CD4-positive, alpha-beta T cell treated with Interferon alpha-2 for 1 hour (primary cell): ENCODE measurements at places on chromosomes 3 and 15.

GRCh38 chr15:57198131-57198530, 178.2 kb upstream of the CGNL1 start:
- DNase-seq = no peak

DNA sequence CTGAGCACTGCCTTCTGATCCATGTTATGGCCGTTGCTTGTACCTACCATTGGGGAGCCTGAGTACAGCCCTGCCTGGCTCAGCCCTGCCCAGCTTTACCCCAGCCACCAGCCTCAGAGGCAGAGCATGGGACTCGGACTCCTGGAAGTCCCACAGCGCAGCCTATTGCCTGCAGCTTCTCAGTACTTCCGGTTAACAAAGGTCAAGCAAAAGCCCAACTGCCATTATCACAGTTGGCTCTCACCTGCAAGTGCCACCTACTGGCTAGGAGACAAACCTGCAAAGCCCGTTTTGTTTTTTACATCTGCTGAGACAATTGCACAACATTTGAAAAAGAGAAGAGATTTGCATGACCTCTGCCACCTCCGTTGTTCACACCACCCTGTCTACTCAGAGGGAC, 1081.7 kb downstream of the NAALADL2 start:
- no peak for DNase-seq

DNA sequence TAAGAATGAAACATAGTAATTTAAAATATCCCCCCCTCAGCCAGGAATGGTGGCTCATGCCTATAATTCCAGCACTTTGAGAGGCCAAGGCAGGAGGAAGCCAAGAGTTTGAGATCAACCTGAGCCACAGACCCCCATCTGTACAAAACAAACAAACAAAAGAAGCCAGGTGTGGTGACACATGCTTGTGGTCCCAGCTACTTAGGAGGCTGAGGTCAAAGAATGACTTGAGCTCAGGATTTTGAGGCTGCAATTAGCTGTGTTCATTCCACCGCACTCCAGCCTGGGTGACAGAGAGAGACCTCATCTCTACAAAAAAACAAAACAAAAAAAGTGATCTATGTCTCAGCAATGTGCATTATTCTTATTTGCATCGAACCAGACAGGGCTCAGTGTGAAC, 800.8 kb downstream of the MCTP2 start:
- DNase-seq = no peak

- DNase-seq = no peak
Measured at GRCh38 chr3:148297013-148297412, 400.7 kb upstream of the AGTR1 start.
